ENCODE measurements at places on chromosomes 3 and 15.

DNA sequence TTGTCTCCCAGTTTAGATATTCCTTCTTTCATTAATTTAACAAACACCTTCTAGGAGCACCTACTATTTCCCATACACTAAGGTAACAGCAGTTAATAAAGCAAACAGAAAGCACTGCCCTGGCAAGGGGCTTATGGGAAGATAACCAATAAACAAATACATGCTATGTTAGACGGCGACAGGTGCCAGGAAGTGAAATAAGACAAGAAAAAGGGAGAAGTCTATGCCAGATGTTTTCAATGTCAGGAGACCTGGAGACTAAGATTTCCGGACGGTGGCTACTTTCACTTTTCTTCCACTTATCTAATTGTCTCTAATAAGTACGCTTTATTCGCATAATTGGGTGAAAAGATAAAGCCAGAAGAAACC is 32.5 kb upstream of the ZNF445 start:
- no peak for DNase-seq

- DNase-seq = no peak
Measured at GRCh38 chr3:7615043-7615442, 754.1 kb downstream of the GRM7 start.

- DNase-seq = no peak
Measured at GRCh38 chr3:39671116-39671515, 138.3 kb upstream of the MYRIP start.

GRCh38 chr3:58471025-58471887 is 20.6 kb upstream of the KCTD6 start:
- no peak for DNase-seq

GRCh38 chr15:70169147-70169546 is 71.4 kb upstream of the TLE3 start:
- DNase-seq = no peak

- DNase-seq = peak; percentile 36
Measured at GRCh38 chr3:158532099-158532734, 38.8 kb upstream of the MLF1 start.

- peak; percentile 3 for DNase-seq
Measured at GRCh38 chr3:8020047-8020841, 481.4 kb upstream of the LMCD1 start.

- DNase-seq = no peak
Measured at GRCh38 chr3:113629584-113630421, 66.6 kb downstream of the USF3 start.

DNA sequence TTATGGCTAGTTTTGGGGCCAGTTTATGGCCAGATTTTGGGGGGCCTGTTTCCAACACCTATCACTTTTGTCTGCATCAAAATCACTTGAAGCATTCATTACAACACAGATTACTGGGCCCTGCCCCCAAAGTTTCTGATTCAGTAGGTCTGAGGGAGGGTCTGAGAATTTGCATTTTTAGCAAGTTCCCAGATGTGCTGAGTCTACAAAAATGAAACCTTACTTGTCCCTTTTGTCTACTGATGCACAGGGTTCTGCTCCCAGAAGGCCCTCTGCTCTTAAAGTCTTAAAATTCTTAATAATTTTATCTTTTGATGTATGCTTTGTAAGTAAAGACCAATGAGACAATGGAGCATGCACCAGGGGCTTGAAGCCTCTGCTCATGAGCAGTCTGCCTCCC is 146.0 kb downstream of the POLQ start:
- no peak for DNase-seq

- no peak for DNase-seq
Measured at GRCh38 chr3:138449490-138449889, 15.1 kb downstream of the ESYT3 start.

- DNase-seq = no peak
Measured at GRCh38 chr3:59559721-59560435, 510.1 kb upstream of the CFAP20DC start.

DNA sequence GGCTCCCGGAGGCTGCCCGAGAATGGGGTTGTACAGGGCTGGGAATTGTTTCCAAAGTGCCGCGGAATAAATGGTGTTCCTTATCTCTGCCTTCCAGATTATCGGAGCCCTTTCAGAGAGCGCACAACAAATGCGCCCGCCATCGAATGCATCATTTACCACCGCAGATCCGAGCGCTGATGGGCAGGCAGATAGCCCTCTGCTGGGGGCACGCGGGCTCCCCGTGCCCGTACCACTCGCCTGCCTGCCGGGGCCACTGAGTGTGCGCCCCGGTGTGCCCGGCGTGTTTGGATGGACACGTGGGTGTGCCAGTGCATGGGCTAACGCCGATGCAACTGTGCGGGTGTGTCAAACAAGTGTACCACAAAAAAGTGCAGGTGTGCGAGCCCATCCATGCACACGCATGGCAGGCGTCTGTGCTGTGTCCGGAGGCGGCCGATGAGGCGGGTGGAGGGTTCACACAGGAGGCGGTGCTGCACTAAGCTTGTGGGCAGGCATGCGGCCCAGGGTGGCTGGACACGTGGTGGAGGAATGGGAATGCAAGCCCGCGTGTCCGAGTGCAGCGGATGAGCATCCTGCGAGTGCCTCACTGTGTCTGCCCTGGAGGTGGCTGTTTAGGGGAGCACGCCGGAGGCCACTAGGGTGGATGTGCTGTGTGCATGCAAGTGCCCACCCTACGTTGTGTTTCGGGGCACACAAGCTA is 3.8 kb upstream of the GATA2 start:
- DNase-seq = peak; percentile 73

GRCh38 chr3:133934073-133934970 is 38.6 kb upstream of the RAB6B start:
- no peak for DNase-seq
